ENCODE measurements at places on chromosomes 1 and 21.

DNA sequence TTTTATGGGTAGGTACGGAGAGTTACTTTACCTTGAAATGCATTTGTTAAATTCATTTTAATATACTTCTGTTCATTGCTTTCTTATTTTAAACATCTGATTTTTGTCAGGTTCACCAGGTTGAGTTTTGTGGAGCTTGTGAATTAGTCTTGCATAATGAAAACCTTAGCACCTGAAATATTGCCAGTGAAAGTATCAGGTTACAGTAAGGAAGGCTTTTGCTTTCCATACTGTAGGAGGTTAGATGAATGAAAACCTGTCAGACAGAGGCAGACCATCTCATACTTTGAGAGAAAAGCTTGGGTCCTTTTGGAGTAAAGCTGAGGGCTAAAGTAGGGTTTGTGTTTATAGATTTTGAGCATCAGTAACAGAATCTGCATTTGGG is 34.7 kb downstream of the THRAP3 start:
- no peak for DNase-seq

- DNase-seq: peak; percentile 84
Observed at GRCh38 chr1:42941640-42942330, 16.9 kb downstream of the SLC2A1 start.

DNA sequence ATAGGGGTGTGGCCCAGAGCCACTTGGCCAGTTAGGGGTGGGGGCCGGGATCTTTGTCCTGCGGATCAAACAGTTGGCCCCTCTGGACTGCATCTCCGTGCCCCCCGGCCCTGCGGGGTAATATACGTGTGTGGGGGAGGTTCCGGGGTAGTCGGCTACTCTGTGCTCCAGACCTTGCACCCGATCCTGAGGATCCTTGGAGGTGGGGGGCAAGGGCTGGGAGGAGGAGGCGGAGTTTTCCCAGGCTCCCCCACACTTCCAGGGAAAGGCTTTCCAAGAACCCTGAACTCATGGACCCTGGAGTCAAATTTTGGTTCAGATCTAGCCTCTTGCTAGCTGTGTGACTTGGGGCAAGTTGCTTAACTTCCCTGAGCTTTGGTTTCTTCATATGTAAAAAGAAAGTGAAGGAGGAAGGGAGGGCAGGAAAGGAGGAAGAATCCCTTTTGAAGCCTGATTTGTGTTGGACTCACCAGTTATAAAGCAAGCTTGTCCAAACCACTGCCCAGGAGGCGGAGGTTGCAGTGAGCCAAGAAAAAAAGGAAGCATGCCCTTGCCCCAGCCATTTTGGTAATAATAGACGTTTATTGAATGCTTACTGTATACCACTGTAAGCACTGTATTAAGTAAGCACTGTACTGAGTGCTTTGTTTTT is 686 bp downstream of the MIIP start:
- no peak for DNase-seq

DNA sequence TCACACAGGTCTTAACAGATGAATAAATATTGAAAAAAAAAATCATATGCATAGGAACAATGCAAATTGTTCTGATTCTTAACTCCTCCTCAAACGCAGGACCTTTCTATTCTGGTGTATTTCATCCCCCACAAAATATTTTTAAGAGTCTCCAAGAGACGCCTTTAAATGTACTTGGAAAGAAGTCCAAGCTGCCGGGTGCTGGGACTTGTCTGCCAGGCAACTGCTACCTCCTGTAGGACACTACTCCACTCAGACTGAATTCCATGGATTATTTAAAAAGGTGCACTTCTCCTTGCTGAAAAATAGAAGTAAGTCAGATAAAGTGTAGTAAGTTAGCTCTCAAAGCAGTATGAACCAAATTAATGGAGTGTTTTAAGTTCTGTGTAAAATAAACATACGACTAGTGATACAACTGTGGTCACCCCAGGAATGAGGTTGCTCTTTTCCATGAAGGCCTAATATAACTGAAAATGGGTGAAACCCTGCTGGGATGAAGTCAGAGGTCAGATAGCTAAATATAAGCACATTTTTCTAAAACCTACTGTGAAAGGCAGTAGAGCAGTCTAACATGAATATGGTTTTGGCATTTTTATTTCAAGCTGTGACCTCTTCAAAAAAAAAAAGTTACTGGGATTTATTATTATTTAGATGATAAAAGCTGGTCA is 189.2 kb upstream of the PBX1 start:
- peak; percentile 16 for DNase-seq

- peak; percentile 66 for DNase-seq
Observed at GRCh38 chr21:41953249-41953830, 478 bp downstream of the C2CD2 start.

GRCh38 chr1:66750577-66750976 is 1.7 kb upstream of the DYNLT5 start:
- no peak for DNase-seq

- no peak for DNase-seq
Observed at GRCh38 chr1:84223751-84224432, 77.6 kb upstream of the SAMD13 start.

DNA sequence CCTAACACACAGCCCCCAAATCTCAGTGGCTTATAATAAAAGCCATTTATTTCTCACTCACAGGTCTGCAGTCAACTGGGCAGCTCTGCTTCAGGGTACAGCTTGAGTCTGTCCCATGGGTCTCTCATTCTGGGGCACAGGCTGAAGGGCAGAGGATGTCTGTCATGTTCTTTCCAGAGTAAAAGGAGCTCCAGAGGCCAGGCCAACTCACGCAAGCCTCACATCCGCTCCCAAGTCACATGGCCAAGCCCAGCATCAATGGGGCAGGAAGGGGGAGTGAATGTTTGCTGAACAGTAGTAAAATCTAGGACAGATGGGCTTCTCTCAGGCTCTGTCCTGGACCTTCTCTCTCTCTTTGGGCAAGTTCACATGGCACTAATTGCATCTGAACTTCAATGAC is 7.1 kb upstream of the SSBP3 start:
- peak; percentile 65 for DNase-seq

DNA sequence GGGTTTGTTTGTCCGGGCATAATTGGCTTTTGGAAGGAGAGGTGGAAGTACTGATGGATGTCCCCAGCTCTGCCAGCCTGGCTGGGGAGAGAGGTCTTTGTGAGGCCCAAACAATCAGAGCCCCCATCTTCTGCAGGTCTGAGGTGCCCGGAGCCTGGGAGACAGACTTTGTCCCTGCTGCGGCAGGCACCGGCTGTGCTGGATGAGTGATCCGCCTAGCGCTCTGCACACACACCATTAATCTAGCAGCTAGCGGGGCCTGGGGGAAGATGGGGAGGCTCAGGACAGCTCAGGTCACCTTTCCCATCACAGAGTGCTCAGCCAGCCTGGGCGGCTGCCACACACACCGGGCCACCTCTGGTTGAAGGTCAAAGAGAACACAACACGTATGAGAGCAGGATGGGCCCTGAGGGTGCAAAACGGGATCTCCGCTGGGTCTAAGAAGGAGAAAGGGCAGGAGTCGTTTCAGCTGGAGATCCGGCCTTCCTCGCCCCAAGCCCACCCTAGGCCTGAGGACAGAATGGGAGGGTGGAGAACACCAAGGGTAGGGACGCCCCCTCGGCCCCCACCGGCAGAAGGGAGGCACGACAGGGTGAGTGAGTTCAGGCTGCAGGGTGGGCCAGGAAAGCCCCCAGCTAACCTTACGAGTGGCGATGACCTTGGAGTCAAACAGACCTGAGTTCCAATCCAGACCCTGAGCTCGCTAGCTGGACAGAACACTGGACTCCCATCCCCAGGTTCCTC is 341.8 kb downstream of the NPHP4 start:
- DNase-seq: no peak

DNA sequence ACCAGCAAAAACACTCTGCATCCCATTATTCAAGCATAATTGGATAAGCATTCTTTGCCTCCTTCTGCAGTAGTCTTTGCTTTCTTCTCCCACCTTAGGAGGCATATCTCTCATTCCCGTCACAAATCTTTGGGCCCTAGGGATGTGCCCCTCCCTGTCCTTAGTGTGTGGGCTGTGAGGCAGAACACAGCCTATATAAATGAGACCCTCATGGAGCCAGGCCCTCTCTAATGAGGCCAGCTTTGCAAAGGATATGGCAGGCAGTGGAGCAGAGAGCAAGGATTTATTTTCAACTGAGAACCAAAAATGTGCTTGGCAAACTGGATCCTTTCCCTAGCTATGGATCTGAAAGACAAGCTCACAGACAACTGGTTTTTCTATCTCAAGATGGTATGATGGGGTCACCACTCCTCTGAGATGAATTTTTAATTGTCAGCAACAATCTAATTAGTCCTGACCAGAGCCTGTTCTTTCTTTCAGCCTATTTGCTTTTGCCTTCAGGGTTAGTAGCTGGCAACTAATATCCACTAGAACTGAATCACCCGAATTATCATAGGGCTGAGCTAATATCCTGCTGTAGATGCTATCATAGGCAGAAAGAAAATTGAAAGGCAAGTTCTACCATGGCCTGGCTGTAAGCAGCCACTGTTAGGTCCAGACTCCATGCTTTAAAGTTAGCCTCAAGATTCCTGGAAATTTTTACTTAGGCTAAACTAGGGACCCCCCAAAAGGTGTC is 134.2 kb downstream of the SYT2 start:
- DNase-seq: no peak

GRCh38 chr1:167059045-167059808 is 30.9 kb downstream of the GPA33 start:
- peak; percentile 63 for DNase-seq

- DNase-seq: no peak
Observed at GRCh38 chr21:45811136-45811535, 167.6 kb downstream of the PCBP3 start.

- DNase-seq: no peak
Observed at GRCh38 chr21:37437376-37438080, 71.0 kb downstream of the DYRK1A start.

- no peak for DNase-seq
Observed at GRCh38 chr21:22044431-22044830, 1046.2 kb downstream of the NCAM2 start.

DNA sequence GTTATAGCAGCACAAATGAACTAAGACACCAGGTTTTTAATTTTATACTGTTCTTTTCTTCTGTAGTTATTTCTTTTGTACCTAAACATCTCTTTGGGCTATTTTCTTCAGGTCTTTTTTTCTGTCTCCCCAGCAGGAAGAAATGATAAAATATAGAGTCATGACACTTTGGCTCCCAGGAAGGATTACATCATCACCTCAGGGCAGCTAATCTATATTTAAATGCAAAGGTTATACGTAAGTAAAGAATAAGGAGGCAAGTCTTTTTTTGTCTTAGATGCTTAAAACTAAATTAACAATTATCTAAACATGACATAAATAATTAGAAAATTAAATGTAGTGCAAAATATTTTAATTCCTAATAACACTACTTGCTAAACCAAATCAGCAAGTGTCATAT is 57.0 kb downstream of the WARS2 start:
- no peak for DNase-seq

- DNase-seq: peak; percentile 13
Observed at GRCh38 chr1:63321785-63322113, 618 bp upstream of the FOXD3 start.

- no peak for DNase-seq
Observed at GRCh38 chr1:25042331-25043227, 112.5 kb upstream of the RUNX3 start.

GRCh38 chr21:44991538-44992483 is 52.0 kb downstream of the SLX9 start:
- DNase-seq: peak; percentile 83

All from AG08396 (cell line).